Adrenal gland (tissue), 19 donors: ENCODE measurements at places on chromosomes 7 and 10.

DNA sequence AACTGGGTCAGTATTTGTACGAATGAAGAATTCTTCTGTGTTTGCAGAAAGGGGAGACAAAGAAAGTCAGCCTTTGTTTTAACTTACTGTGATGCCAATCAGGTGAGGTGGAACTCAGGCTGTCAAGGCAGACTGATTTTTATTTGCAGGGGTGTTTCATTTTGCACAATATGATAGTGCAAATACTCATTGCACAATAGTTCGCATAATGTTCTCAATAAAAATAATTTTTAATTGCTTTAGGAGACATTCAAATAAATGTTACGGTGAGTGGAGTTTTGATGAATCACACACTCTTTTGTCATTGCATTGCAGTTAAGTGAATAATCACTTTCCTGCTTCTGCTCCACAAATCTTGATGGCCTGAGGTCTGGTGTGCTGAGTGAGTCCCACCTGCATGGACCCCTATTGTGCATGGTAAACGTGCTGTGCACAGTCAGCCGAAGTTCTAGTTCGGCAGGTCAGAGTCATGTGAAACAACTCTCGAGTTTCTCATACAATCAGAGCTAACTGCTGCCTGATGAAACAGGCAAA lies 141.3 kb upstream of the FZD8 start:
- DNase-seq = no peak

- no peak for DNase-seq
These were observed 31.6 kb downstream of the PFKFB3 start for GRCh38 chr10:6234371-6234770.

- DNase-seq = no peak
These were observed 33.9 kb downstream of the SPDYE17 start for GRCh38 chr7:76998285-76998589.

- DNase-seq = no peak
These were observed 41.6 kb upstream of the CAMK2B start for GRCh38 chr7:44366986-44367385.

- no peak for DNase-seq
These were observed 71.4 kb downstream of the WDR37 start for GRCh38 chr10:1127629-1128028.

GRCh38 chr10:17734432-17735080 lies 17.4 kb upstream of the TMEM236 start:
- DNase-seq = no peak

DNA sequence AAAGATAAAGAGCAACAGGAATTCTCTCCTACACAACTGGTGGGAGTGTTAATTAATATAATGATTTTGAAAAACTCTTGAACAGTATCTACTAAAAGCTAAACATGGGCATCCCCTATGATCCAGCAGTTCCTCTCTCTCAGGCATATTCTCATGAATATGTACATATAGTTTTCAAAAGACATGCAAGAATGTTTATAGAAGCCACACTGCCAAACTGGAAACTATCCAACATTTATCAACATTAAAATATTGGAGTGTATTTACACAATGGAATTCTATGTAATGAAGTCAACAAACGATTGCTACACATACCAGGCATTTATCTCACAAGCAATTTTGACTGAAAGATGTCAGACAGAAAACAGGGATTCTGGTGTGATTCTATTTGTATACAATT lies 404.5 kb upstream of the ANKRD30A start:
- no peak for DNase-seq

- DNase-seq = no peak
These were observed 340.7 kb downstream of the KIF20B start for GRCh38 chr10:90042075-90042474.

- no peak for DNase-seq
These were observed 51.6 kb upstream of the MGMT start for GRCh38 chr10:129415215-129416140.

DNA sequence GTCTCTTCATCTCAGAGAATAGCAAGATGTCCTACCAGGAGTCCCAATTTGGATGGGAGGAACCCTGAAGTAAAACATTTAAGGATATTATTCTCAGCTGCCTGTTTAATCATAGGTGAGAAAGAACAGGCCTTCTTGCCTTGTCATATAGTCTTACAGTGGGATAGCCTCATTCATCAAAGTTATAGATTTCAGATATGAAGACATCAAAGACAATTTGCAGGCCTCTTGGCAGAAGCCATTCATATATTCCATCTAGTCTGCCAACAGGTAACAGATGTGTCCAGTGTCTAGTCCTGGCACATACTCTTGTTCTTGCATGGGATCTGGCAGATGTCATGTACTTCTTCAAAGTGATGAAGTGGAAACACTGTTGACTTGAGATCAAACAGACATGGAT lies 601.3 kb upstream of the GHITM start:
- DNase-seq = no peak

GRCh38 chr7:37394158-37394557 lies 54.5 kb downstream of the ELMO1 start:
- no peak for DNase-seq

DNA sequence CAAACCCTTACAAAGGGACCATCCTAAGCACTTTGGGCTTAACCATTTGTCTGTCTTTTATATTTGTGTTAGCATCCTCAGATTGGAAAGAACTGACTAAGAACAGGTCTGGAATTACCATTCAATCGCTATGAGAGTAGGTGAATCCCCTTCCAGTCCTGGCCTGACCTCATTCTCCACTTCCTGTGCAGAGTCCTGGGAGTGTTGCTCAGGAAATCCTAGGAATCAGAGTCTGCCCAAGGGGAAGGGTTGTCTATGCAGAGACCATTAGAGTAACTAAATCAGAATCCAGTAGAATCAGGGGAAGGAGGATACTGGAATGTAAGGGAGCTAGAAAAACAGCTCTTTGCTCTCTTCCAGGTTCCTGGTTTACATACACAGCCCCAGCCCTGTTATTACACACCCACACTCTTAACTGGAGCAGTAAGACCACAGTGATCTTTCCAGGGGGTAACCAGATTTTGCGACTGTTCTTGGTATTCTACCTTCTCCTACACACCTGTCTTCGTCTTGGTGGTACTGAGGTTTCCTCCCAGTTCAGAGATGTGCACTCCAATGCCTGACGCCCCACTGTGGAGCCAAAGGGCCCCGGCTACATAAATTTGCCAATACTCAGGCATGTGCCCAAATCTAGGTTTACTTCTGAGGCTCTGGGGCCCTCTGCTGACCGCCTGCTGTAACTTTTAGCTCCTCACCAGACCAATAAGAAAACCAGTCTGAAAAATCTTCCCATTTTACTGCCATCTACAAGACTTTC lies 103.7 kb downstream of the RNF216 start:
- peak; percentile 85 for DNase-seq

- DNase-seq = no peak
These were observed 33.3 kb downstream of the PKD1L1 start for GRCh38 chr7:47914717-47915615.

DNA sequence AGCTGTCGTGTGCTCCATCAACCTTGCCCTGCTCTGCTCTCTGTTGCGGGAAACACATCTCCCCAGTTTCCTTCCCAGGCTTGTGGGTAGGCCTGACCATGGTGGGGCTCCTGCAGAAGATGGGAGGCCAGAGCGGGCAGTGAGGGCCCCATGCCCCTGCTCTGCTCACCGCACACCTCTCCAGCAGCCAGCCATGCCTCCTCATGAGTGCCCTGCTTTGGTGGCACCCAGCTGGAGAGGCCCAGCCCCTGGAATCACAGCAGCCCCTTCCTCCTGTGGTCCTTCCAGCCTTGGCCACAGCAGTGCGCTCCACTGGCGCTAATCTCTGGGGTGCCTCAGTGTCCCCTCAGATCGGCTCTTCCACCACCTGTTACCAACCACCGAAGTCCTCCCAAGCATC lies 4.2 kb upstream of the OPN4 start:
- DNase-seq = peak; percentile 39

DNA sequence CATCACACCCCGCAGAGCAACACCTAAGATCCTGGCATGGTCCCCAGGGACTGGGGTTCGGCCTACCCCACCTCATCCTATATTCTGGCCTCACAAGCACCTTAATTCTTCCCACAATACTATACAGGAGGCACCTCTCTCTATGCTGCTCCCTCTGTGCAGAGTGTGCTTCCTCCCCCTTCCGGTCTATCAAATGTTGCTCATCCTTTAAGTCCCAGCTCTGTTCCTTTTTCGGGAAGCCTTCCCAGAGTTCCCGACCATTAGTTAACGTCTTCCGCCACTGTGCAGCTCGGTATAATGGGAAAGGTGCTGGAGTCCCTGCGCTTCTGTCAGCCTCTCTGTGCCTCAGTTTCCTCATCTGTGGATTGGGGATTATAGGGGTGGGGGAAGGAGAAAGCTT lies 21.8 kb downstream of the PALD1 start:
- DNase-seq = no peak
